Activated CD4-positive, alpha-beta T cell treated with anti-CD3 and anti-CD28 coated beads, Interleukin-2, amount 10 ng/mL, durations not matched to agents 24 days and 14 days (primary cell): ENCODE measurements at places on chromosomes 3 and 15. TPM values are rescaled to one million over a fixed set of nuclear protein-coding genes. Genes with fewer than 3 reads are reported as not detected.

The STAB1 gene
- 0.07 TPM in 1 of 2 replicates, not detected in the other for total RNA-seq

The UBE3A gene
- total RNA-seq = 110 and 116 TPM in 2 replicates

The FBN1 gene
- 0.64 and 1.0 TPM in 2 replicates for total RNA-seq

GRCh38 chr3:139343895-139344856 lies at the start of gene MRPS22:
MRPS22 (plus strand) TSS chr3:139344020; CDS start chr3:139344027, 7 bp downstream.
- DNase-seq = peak; percentile 95

GRCh38 chr3:33717616-33717865 lies 513 bp downstream of the CLASP2 start:
- no peak for DNase-seq
